Ascending aorta (tissue), 2 donors: ENCODE measurements at places on chromosomes 12 and 14. TPM values are rescaled to one million over a fixed set of nuclear protein-coding genes. Genes with fewer than 3 reads are reported as not detected.

DNA sequence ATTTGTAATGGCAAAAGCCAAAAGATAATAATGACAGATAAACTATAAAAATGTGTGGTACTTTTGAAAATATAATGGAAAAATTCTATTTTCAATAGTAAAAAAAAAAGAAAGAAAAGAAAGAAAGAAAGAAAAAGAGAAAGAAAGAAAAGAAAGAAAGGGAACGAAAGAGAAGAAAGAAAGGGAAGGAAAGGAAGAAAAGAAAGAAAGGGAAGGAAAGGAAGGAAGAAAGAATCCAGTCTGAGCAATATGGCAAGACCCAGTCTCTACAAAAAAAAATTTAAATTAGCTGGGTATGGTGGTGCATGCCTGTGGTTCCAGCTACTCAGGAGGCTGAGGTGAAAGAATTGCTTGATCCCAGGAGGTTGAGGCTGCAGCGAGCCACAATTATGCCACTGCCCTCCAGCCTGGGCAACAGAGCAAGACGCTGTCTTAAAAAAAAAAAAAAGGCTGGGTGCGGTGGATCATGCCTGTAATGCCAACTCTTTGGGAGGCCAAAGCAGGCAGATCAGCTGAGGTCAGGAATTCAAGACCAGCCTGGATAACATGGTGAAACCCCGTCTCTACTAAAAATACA lies 38.4 kb downstream of the EAPP start:
- DNase-seq: no peak

GRCh38 chr14:54659365-54659764 lies 92.4 kb downstream of the SAMD4A start:
- DNase-seq: no peak

- DNase-seq: no peak
These were observed 46.9 kb upstream of the FAM181A start for GRCh38 chr14:93880021-93880820.

- DNase-seq: no peak
These were observed 35.3 kb downstream of the PROX2 start for GRCh38 chr14:74840603-74841030.

GRCh38 chr12:39612250-39612649 lies 7.4 kb downstream of the ABCD2 start:
- DNase-seq: no peak

GRCh38 chr12:79601908-79602307 lies 88.9 kb downstream of the PAWR start:
- DNase-seq: no peak

DNA sequence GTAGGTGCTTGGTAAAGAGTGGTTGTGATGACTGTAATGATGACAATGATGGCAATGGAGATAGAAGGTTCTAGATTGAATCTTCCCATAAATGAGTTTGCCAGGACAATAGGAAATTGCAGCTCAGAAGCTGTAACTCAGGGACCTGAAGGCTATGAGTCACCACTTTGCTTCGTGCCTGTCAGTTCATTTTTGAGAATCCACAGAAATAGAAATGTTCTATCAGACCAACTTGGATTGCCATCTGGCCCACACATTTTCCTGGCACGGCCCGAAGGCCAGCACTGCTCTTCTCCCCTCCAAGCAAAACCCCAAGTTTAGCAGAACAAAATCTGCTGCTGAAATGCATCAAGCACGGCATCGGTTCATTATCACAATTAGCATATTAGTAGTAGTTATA lies 1127.0 kb downstream of the BCL11B start:
- no peak for DNase-seq

- no peak for DNase-seq
These were observed 50.7 kb downstream of the PRIMA1 start for GRCh38 chr14:93737634-93738033.

DNA sequence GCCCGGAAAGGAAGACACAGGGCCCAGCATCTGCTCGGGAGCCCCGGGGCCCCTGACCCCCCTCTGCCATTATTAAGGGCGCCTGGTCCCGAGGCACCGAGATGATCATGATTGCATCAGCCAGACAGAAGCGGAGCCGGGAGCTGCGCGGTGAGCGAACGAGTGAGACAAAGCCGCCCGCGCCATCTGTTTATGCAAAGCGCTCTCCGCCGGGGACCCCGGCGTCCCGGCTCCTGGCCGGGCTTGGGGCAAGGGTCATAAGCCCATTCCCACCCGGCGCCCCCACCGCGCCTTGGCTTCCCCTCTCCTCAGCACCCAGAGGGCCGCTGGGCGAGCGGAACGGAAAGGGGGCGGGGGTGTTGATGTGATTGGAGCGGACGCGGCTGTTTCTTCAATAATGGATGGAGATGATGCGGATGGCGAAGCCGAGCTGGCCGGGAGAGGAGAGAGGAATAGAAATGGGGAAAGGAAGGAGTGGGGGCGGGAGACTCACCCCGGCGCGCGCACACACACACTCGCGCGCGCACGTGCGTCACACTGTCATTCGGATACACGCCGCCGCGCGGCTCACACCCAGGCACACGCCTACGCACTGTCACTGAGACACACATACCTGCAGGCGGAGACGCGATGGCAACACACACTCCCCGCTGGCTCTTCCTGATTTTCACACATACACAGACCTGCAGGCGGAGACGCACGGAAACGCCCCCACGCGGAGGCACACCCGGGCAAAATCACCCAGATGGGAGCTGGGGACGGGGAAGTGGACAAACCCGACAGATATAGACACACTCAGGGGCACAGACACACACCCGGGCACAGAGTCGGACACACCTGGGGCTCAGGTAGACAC lies 10.7 kb downstream of the STAC3 start:
- DNase-seq: no peak

GRCh38 chr12:3187846-3188770 lies 110.9 kb downstream of the TSPAN9 start:
- DNase-seq: no peak

DNA sequence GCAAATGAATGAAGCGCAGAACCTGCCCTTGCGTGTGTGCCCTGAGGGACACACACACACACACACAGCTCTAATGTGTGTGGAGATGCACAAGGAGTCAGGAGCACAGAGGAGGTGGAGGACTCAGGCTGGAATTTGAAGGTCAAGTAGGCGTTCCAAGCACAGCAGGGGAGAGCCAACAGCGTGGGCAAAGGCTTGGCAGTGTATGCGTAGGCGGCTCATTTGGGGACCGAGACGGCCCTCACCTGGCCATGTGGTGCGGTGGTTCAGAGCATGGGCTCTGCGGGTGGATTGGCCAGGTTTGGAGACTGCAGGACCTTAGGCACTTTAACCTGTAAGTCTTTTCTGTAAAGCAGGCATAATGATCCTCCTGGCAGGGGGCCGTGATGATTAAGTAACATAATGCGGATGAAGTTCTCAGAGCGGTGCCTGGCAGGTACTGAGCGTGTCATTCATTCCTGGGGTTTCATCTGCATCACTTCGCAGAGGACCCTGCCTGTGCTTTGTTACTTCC lies 69.5 kb upstream of the SLC24A4 start:
- DNase-seq: no peak

- no peak for DNase-seq
These were observed 256.2 kb downstream of the KIF21A start for GRCh38 chr12:39186744-39187143.

- DNase-seq: no peak
These were observed 11.4 kb downstream of the CLECL1 start for GRCh38 chr12:9721394-9722092.

DNA sequence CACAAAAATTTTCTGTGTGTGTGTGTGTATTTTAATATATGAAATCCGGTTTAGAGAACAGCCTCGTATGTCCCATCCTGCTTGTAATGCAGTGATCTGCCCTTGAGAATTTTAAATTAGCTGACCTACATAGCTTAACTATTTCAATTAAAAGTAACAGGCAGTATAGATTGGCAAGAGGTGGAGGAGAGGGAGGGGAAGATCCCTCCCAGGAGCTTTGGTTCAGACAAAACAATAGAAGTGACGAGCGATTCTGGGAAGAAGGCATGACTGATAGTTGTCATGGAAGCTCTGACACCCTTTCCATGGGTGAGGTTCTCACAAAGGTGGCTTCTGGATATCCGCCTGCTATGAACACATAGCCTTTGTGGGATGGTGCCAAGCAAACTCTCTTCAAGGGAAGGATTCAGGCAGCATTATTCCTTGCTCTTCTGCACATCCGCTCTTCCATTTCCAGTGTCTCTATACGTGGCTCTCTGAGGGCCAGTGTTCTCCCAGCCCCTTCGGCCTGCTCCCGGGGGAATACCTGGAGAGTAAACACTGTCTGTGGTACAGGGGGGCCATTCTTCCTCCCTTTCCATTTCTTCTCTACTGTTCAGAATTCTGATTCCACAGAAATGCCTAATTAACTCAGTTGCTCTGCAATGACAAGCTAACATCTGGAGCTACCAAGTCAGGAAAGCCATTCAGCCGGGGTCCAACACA lies 182.0 kb downstream of the CACNA1C start:
- no peak for DNase-seq

- DNase-seq: no peak
These were observed 5.3 kb downstream of the NEK9 start for GRCh38 chr14:75121552-75121951.

DNA sequence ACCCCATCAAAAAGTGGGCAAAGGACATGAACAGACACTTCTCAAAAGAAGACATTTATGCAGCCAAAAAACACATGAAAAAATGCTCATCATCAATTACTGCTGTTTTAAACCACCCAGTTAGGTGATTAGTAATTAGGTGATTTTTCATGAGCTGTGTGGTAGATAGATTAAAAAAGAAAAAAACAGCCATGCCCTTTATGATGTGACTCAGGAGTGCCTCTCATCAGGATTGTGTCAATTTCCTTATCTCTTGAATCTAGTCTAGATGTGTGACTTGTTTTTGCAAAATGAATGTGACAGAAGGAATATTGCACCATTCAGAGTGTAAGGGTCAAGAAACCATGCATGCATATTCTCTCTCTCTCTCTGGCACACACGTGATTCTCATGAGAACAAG lies 5.7 kb downstream of the OR10A7 start:
- no peak for DNase-seq

DNA sequence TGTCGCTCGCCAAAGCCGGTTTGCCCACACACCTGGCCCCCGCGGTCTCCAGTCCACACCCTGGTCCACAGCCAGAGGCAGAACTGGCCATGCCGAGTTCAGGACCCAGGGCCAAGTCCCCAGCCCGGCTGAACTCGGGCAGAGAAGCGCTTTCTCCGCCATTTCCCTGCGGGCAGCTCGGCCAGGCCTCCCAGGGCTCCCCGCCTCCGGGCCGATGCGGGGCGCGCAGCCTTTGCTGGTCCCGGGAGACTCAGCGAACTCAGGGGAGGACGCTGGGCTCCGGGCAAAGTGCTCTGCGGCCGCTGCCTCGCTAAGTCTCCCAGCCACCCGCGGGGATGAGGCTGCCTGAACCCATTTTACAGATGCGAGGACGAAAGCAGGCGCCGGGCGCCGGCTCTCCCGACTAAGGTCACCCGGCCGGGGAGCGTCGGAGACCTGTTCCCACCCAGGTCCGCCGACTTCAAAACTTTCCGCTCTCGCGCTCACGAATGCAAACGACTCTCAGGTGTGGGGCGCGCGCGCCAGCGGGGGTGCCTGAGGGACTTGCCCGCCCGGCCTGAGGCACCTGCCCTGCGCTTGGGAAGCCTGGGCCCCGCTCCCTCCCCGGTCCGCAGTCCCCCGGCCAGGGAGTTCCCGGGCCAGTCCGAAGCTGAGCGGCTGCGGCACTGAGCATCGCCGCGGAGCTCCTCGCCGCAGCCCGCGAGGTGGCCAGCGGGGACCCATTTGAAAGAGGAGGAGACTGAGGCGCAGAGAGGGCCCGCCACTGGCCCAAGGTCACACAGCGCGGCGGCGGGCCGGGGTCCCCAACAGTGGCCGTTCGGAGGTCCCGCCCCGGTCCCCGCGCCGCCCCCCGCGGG lies 627 bp downstream of the TESC start:
- no peak for DNase-seq

DNA sequence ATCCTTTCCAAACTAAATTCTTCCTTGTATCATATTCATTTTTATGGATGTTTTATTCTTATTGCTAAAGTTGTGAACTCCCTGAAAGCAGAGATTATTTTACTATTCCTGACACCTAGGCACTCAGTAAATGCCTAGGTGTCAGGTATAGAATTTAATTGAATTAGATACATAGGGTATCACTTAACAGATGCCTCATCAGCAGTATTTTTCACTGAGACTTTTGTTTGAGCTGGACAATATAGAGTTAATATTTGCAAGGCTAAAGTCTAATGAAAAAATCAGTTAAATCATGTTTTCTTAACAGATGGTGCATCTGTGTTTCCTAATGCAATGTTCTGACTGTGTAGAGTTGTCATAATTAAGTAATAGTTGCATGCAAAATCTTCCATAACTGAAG lies 182.7 kb downstream of the DERA start:
- DNase-seq: no peak

AJUBA gene
- 11.6 TPM for total RNA-seq

RAPGEF3 gene
- 165 TPM for total RNA-seq

LAG3 gene
- not detected for total RNA-seq
